ENCODE measurements at places on chromosomes 3 and 15.

DNA sequence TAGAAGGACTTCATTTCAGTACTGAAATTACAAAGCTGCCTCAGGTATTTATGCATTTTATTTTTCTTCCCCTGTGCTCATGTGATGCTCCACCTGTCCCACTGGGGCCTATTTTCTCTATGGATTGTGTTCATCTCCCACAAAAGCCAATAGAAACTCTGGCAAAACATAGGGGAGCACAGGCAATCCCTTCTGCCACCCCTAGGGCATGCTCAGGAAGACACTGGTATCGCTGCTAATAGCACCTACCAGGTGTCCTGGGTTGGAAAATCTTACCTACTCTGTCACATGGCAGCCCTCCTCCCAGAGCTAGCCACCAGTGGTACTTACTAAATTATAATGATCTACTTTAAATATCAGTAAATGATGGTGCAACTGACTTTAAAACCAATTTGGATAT lies 427.4 kb downstream of the FGF12 start:
- no peak for DNase-seq

DNA sequence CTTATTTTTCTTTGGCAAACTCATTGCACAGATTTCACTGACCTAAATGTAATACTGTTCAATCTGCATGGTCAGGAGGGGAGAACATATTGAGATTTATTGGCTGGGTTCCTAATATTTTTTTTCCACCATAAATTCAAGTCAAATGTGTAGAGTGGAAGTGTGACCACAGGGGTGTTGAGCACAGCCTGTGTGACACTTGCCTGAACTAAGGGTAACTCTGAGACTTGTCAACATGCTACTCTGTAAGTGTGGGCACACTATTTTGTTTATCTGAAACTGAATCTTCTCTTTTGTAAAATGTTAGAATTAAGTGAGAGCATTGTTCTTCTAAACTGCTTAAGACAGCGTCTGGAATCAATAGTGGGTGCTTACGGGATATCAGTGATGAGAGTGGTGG lies 516.2 kb downstream of the GRM7 start:
- no peak for DNase-seq

- DNase-seq: no peak
Measured at GRCh38 chr3:78338405-78338804, 1298.5 kb downstream of the ROBO2 start.

DNA sequence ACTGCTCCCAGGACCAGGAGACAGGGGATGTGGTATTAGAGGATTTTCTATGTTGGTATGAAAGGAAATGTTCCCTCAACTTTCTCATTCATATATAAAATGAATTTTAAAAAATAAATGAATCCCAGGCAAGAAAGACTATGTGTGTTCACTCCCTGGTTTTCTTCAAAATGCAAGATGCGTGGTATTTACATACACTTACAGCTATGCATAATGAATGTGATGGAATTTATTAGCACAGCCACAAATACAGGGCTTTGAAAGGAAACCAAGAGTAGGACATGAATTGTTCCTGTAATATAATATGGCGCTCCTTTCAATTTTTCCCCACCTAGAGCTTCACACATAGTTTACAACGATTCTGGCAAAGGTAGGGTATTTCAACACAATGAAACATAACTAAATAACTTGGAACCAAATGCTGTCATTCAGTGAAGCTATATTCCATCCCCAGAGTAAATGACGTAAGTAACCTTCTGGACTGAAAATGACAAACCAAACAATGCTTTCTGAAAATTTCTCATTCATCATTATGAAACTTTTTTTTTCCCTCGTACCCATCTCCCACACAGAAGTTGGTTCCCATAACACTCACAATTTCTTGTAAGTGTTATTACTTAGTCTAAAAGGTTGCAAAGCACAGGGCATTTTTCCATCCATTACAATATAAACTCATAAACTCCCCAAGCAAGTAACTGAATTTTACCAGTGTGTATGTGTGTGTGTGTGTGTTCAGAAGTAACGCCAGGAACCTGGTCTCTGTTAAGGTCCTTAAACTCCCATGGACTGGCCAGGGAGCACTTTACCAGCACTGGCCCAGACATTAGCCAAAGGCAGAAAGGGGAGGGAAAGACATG lies 41.8 kb downstream of the CBLB start:
- DNase-seq: no peak

DNA sequence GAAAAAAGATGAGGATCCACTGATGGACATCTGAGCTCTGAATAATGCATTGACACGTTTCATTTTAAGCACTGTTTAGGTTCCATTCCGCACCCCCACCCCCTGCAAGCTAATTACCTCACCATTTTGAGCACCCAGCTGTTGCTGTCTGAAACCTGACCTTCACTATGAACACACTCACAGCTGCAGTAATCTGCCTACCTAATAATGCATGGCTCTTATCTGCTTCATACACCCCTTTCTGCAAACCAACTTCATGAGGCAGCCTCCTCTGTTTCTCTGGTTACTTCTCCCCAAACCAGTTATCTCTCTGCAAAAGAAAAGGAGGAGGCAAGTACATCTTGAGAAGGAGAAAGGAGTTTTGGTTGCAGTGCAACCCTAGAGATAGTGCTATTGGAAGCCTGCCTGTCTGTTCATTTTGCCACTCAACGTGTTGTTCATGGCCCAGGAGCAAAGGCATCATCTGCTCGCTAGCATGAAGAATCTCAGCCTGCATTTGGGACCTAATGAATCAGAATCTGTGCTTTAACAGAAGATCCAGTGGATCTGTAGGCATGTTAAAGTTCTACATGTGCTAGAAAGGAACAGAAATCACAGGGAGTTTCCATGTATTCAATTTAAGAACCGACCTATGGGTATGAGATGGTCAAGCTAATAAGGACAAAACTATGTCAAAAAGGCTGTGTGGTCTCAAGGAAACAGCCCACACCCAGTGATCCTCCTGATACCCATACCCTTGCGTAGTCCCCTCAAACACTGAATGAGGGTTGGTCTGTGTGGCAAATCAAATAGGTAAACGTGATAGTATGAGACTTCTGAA lies 87.2 kb downstream of the MB21D2 start:
- DNase-seq: no peak

- DNase-seq: no peak
Measured at GRCh38 chr3:4748127-4748526, 231.1 kb upstream of the BHLHE40 start.

DNA sequence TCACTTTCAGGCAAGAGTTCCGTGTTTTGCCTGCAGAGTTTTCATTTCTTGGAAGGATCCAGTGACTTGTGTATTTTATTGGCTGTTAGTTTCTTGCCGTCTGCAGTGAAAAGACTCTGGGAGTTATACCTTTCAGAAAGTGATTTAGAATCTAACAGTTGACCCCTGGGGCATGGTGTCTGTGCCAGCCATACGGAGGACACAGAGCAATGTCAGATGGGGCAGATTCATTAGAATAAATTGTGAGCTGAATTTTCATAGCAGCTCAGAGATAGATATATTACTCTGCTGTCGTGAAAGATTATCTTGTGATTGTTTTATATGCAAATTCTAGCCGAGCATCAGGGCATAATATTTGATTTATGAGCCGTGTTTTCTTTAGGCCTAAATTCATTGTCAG lies 131.6 kb downstream of the SV2B start:
- DNase-seq: no peak

DNA sequence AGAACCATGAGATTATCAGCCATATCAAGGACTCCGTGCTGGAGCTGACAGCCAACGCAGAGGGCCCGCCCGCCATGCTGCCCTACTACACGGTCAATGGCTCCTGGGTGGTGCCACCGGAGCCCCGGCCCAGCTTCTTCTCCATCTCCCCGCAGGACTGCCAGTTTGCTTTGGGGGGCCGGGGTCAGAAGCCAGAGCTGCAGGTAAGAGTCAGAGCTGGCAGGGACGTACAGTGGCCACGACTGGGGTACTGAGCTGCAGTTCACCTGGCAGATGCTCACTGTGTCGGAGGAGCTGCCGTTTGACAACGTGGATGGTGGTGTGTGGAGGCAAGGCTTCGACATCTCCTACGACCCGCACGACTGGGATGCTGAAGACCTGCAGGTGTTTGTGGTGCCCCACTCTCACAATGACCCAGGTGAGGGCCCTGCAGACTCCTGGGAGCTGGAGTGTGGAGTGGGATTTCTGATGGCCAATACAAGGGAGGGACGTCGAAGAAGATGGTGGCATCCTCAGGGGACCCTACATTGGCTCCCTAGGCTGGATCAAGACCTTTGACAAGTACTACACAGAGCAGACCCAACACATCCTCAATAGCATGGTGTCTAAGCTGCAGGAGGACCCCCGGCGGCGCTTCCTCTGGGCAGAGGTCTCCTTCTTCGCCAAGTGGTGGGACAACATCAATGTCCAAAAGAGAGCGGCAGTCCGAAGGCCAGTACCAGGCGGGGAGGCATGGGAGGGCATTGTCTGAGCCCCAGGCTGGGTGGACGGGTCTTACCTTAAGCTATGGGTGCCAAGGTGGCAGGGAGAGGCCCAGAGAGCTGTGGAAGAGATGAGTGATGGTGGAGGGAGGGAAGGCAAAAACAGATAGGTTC lies 2.4 kb downstream of the MAN2A2 start:
- no peak for DNase-seq

Measured in stimulated activated CD4-positive, alpha-beta T cell treated with anti-CD3 and anti-CD28 coated beads, Interleukin-12 subunit alpha, Interleukin-12 subunit beta, amount 100 ng/mL, for 4 hours (primary cell).